ENCODE measurements at places on chromosomes 5 and 9. TPM values are rescaled to one million over a fixed set of nuclear protein-coding genes. Genes with fewer than 3 reads are reported as not detected.

CDK7 gene
- 50.0 TPM for total RNA-seq

PAX5 gene
- total RNA-seq: 0.09 TPM

MAP1B gene
- total RNA-seq: 195 TPM

IL3 gene
- total RNA-seq: not detected

PDE8B gene
- total RNA-seq: not detected

CNTNAP3B gene
- total RNA-seq: 0.06 TPM

CD274 gene
- 6.2 TPM for total RNA-seq

LTC4S gene
- not detected for total RNA-seq

ARSI gene
- 0.21 TPM for total RNA-seq

GGTA1 gene
- not detected for total RNA-seq

FGF1 gene
- total RNA-seq: 15.5 TPM

COL27A1 gene
- 4.7 TPM for total RNA-seq

IFNA6 gene
- not detected for total RNA-seq

STPG3 gene
- not detected for total RNA-seq

STK32A gene
- not detected for total RNA-seq

BHMT2 gene
- total RNA-seq: not detected

IFNW1 gene
- total RNA-seq: not detected

All from SJSA1 (cell line).